T-cell (primary cell): ENCODE measurements at places on chromosomes 7 and 10. TPM values are rescaled to one million over a fixed set of nuclear protein-coding genes. Genes with fewer than 3 reads are reported as not detected.

GRCh38 chr7:79610313-79610712 lies 156.8 kb upstream of the MAGI2 start:
- no peaks in the 10 kb centered on the region for H3K4me1 ChIP-seq
- H3K36me3 ChIP-seq: no peaks in the 10 kb centered on the region
- no peaks in the 10 kb centered on the region for H3K27me3 ChIP-seq
- DNase-seq: no peak
- no peak overlapping the region for H3K4me3 ChIP-seq

The ASCC1 gene
- 16.6 TPM for total RNA-seq

The CDHR1 gene
- 0.41 TPM for total RNA-seq

- no peak for DNase-seq
- H3K36me3 ChIP-seq: no peaks in the 10 kb centered on the region
- H3K27ac ChIP-seq: no peak overlapping the region
- H3K4me1 ChIP-seq: peaks cover 4% of the 10 kb centered on the region
- H3K27me3 ChIP-seq: peaks cover 10% of the 10 kb centered on the region
- H3K4me3 ChIP-seq: no peak overlapping the region
Measured at GRCh38 chr7:128846781-128847444, 15.7 kb upstream of the ATP6V1F start.

DNA sequence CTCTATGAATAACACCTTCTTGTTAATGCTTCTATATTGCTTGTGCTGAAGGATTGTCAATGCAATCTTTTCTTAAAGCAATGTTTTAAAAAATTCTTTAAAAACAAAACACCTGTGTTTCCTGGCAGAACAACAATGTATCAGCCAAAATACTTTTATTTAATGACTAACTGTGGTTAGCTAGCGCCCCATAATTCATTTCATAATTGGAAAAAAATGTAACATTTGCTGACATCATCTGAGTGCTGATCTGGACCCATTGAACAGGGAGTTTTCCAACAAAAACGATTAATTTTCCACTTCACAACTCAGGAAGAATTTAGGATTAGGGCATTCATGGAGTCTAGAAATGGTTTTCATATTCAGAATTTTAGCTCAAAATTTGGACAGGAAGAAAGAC lies 137.6 kb upstream of the CDK6 start:
- H3K36me3 ChIP-seq: no peaks in the 10 kb centered on the region
- no peak overlapping the region for H3K27ac ChIP-seq
- DNase-seq: no peak
- H3K4me1 ChIP-seq: no peaks in the 10 kb centered on the region

DNA sequence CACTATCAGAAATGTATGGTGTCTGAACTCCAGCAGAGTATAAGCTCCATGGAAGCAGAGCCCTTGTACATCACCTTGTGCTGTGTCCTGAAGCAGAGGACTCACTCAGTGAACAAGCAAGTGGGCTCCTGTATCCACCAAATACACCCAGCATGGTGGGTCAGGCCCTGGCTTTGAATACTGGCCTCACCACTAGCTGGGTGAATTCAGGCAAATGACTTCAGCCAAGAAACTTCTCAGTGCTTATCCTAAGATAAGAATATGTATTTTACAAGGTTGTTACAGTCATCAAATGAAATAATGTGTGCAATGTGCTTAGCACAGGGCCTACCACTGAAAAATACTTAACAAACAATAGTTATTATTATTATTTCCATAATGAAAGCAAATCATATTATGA lies 62.6 kb downstream of the CALD1 start:
- DNase-seq: no peak
- no peaks in the 10 kb centered on the region for H3K4me1 ChIP-seq
- H3K36me3 ChIP-seq: no peaks in the 10 kb centered on the region
- no peaks in the 10 kb centered on the region for H3K27me3 ChIP-seq
- no peak overlapping the region for H3K4me3 ChIP-seq

The CFAP43 gene
- not detected for total RNA-seq

DNA sequence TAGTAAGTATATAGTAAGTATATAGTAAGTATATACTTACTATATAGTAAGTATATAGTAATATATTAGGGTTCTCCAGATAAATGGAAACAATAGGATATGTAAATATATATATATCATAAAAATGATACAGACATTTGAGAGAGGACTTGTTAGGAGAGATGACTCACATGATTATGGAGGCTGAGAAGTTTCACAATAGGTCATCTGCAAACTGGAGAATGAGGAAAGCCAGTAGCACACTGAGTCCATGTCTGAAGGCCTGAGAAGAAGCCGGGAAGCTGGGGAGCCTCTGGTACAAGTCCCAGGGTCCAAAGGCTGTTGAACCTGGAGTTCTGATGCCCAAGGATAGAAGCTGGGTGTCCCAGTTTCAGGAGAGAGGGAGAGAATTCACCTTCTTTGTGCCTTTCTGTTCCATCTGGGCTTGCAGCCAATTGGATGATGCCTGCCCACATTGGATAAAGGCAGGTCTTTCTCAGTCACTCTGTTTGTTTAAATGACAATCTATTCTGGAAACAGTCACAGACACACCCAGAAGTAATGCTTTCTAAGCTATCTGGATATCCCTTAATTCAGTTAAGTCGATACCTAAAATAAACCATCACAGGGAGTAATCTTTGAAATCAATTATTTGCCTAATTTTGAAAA lies 205.5 kb upstream of the CDC14C start:
- no peaks in the 10 kb centered on the region for H3K36me3 ChIP-seq
- no peak overlapping the region for H3K27ac ChIP-seq
- DNase-seq: no peak
- no peaks in the 10 kb centered on the region for H3K27me3 ChIP-seq
- no peaks in the 10 kb centered on the region for H3K4me1 ChIP-seq

The CTNNA3 gene
- not detected for total RNA-seq

GRCh38 chr7:22712999-22713398 lies 14.0 kb upstream of the IL6 start:
- DNase-seq: no peak
- H3K36me3 ChIP-seq: no peaks in the 10 kb centered on the region
- H3K4me1 ChIP-seq: no peaks in the 10 kb centered on the region
- H3K4me3 ChIP-seq: no peak overlapping the region
- H3K27ac ChIP-seq: no peak overlapping the region

DNA sequence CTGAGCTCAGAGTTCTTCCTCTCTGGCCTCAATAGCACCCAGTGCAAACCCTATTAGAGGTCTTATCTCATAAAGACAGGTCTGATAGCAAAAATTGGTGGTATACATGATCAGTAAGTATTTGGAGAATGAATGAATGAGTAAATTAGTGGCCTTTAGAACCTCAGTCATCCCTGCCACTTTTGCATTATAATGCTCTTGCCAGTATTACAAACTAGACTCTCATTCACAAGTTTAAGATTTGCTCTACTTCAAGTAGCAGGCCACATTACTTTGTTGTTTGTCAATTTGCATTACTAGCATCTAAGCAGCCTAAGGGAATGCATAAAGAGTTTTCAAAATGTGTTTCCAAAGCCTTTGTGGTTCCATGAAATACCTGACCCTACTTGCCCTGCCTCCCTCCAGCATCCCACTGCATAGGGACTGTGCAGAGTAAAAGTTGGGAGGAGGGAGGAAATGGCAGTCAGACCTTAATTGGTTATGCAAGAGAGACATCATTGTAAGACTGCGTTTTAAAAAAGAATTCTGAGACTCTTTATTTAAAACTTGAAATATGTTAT lies 21.3 kb downstream of the TSPAN12 start:
- H3K4me3 ChIP-seq: no peak overlapping the region
- H3K4me1 ChIP-seq: no peaks in the 10 kb centered on the region
- H3K27me3 ChIP-seq: no peaks in the 10 kb centered on the region

DNA sequence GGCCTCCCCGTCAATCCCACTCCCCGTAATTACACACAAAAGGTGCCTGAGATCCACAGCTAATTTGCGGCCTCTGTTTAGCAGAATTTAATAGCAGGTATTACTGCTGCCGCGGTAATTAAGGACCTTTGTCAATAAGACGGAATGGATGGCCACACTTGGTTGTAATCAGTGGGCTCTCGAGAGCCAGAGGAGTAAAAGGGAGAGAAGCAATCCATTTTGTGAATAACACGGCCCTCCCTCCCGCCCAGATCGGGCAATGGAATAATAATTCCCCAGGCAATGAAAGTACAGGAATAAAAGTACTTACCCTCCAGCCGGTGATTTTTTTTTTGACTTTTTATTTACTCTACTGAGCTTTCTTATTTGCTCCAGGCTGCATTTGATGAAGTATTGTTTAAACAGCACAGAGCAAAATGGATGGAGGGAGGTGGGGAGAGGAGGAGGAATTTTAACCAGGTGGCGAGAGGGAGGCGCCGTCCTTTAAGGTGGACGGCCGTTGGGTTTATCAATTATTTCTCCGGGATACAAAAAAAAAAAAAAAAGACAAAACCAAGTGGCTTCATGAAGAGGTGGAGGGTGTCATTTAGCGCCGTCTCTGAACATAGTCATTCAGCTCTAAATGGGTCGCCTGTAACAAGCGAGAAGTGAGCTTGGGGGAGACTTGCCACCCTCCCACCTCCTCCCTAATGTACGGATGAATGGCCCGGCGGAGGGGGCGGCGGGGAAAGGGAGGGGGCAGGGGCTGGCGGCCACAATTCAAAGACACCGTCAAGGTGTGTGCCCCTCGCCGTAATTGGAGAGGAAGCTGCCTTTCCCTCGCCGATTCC lies 120.3 kb downstream of the BUB3 start:
- peaks cover 7% of the 10 kb centered on the region for H3K27me3 ChIP-seq
- H3K36me3 ChIP-seq: no peaks in the 10 kb centered on the region
- H3K4me3 ChIP-seq: no peak overlapping the region
- H3K4me1 ChIP-seq: no peaks in the 10 kb centered on the region
- H3K27ac ChIP-seq: no peak overlapping the region
- DNase-seq: no peak

The ZNF467 gene
- 5.3 TPM for total RNA-seq

The CYP3A7 gene
- not detected for total RNA-seq

The STEAP2 gene
- total RNA-seq: not detected

The CRYGN gene
- total RNA-seq: 1.8 TPM

The SLC13A1 gene
- not detected for total RNA-seq

The RPP30 gene
- total RNA-seq: 33.7 TPM

GRCh38 chr10:14195433-14195832 lies 135.3 kb downstream of the FRMD4A start:
- H3K27ac ChIP-seq: no peak overlapping the region
- no peak for DNase-seq
- no peak overlapping the region for H3K4me3 ChIP-seq
- no peaks in the 10 kb centered on the region for H3K4me1 ChIP-seq
- H3K27me3 ChIP-seq: no peaks in the 10 kb centered on the region

DNA sequence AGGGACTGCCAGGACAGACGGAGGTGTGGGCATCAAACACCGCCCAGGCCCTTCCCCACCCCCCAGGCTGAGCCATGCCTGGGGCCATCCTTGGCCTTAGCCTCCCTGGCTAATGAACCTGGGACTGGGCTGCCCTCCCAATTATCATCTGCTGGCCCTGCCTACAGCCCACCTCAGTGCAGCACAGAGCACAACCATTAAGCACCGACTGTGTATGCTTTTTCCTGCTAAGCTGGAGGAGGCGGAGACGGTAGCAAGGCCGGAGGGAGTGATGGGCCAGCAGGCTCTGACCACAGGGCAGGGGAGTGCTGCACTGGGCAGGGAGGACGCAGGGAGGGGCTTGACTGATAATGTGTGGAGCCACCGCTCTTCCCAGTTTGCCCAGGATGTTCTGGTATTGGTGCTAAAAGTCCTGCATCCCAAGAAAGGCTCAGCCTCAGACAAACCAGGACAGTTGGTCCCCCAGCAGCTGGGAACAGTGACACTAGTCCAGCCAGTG lies 72.0 kb downstream of the C10orf143 start:
- no peak overlapping the region for H3K27ac ChIP-seq
- H3K27me3 ChIP-seq: no peaks in the 10 kb centered on the region

DNA sequence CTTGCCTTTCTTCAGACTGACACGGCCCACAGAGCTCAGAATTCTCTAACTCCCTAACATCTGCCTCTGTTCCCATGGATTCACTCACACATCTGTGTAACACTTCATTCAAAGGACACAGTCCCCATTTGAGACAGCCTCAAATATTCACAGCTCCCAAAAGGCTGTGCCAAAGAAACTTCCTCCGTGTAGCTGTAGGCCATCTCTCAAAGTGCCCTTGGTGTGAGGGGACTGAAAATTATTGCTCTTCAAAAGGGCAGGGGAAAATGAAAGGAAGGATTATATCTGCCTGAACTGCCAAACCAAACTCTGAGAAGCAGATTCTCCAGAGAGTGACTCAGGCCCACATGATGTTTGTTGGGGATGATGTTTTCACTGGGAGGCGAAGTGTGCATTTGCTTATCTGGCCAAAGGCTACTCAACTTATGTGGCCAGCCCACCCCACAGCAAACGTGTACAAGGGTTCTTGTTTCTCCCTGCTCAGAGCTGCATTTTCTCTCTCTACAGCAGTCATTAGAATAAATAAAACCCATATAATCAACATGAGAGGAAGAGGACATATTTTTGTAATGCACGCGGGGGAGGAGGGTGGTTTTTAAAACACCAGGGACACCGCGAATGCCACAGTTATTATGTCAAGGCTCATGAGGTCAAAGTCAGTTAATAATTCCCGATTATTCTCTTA lies 302.4 kb upstream of the NFE2L3 start:
- no peaks in the 10 kb centered on the region for H3K36me3 ChIP-seq
- H3K27me3 ChIP-seq: peaks cover 47% of the 10 kb centered on the region

- peak overlapping the region; percentile 79 for H3K4me3 ChIP-seq
- H3K27ac ChIP-seq: no peak overlapping the region
- peak; percentile 85 for DNase-seq
Measured at GRCh38 chr7:129825209-129825970, 127.4 kb downstream of the UBE2H start.

GRCh38 chr10:11563936-11564335 lies 47.5 kb downstream of the USP6NL start:
- no peak for DNase-seq
- no peaks in the 10 kb centered on the region for H3K4me1 ChIP-seq
- H3K36me3 ChIP-seq: no peaks in the 10 kb centered on the region
- no peak overlapping the region for H3K27ac ChIP-seq
- H3K27me3 ChIP-seq: no peaks in the 10 kb centered on the region

- no peak for DNase-seq
- H3K4me3 ChIP-seq: no peak overlapping the region
- H3K27ac ChIP-seq: no peak overlapping the region
- no peaks in the 10 kb centered on the region for H3K36me3 ChIP-seq
- no peaks in the 10 kb centered on the region for H3K4me1 ChIP-seq
Measured at GRCh38 chr7:179209-179681, 13.1 kb upstream of the FAM20C start.

The NAPEPLD gene
- 15.8 TPM for total RNA-seq

The GRM3 gene
- not detected for total RNA-seq

GRCh38 chr7:15204421-15204820 lies 301.9 kb upstream of the DGKB start:
- H3K27ac ChIP-seq: no peak overlapping the region
- H3K4me1 ChIP-seq: no peaks in the 10 kb centered on the region
- no peaks in the 10 kb centered on the region for H3K36me3 ChIP-seq
- no peak for DNase-seq
- no peaks in the 10 kb centered on the region for H3K27me3 ChIP-seq

GRCh38 chr7:2787251-2787951 lies 56.7 kb downstream of the GNA12 start:
- H3K4me1 ChIP-seq: no peaks in the 10 kb centered on the region
- peaks cover 22% of the 10 kb centered on the region for H3K36me3 ChIP-seq
- H3K27ac ChIP-seq: no peak overlapping the region

The KLHDC10 gene
- total RNA-seq: 16.4 TPM

The UCMA gene
- total RNA-seq: not detected

The CD36 gene
- 0.70 TPM for total RNA-seq

GRCh38 chr7:110065121-110065520 lies 1025.8 kb upstream of the LRRN3 start:
- no peaks in the 10 kb centered on the region for H3K27me3 ChIP-seq
- H3K36me3 ChIP-seq: no peaks in the 10 kb centered on the region
- DNase-seq: no peak
- H3K4me1 ChIP-seq: no peaks in the 10 kb centered on the region
- no peak overlapping the region for H3K27ac ChIP-seq

The CYP2C19 gene
- not detected for total RNA-seq
